ENCODE measurements at places on chromosomes 12 and 14.

GRCh38 chr14:105334383-105335230 is 20.1 kb downstream of the PACS2 start:
- no peak for DNase-seq

- DNase-seq, result no peak
Observed at GRCh38 chr12:102423462-102423861, 56.9 kb downstream of the IGF1 start.

DNA sequence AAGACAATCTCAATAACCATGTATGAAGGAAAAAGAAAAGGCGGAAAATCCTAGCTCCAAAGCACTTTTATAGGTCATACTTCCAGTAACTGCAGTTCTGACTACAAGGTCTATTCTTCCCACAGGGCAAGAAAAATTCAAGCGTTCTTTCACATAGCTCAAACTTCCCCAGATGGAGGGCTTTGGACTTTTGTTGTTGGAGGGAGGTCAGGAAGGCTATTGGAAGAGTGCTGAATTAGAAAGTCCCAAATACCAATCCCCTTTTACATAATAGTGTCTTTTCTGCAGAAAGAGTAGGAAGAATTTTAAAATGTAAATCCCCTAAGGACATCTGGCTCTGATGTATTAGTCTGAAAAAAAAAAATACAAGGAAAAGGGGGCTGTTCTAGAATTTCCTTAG is 309.4 kb downstream of the MDGA2 start:
- no peak for DNase-seq

- no peak for DNase-seq
Observed at GRCh38 chr14:23568021-23568599, 519 bp upstream of the AP1G2 start.

- DNase-seq, result no peak
Observed at GRCh38 chr14:101733211-101733610, 28.3 kb upstream of the PPP2R5C start.

GRCh38 chr12:123935956-123936355 is 36.7 kb downstream of the CCDC92 start:
- DNase-seq, result no peak

- no peak for DNase-seq
Observed at GRCh38 chr12:93198086-93198485, 179.6 kb upstream of the NUDT4 start.
